ENCODE measurements at places on chromosomes 3 and 15.

DNA sequence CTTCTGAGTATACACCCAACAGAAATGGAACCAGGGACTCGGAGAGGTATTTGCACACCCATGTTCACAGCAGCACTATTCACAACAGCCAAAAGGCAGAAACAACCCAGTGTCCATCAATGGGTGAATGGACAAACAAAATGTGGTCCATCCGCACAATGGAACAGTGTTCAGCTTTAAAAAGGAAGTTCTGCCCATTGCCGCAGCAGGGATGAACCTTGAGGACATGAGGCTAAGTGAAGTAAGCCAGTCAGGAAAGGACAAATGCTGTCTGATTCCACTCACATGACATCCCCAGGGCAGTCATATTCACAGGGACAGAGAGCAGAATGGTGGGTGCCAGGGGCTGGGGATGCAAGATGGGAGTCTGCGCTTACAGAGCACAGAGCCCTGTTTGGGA is 7.5 kb downstream of the IQSEC1 start:
- DNase-seq, result no peak

DNA sequence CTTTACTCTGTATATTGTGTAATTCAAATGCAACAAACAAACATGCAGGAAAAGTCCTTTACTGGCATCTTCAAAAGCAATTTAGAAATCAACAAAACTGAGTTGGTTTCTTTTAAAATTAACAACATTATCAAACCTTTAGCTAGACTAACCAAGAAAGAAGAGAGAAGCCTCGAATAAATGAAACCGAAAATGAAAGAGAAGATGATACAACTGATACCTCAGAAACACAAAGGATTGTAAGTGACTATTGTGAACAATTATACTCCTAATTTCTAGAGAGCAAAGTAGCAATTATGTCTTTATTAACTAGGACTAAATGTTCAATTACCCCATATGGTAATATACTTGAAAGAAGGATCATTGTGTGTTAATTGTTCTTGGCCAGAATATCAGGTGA is 49.2 kb upstream of the P3H2 start:
- no peak for DNase-seq

DNA sequence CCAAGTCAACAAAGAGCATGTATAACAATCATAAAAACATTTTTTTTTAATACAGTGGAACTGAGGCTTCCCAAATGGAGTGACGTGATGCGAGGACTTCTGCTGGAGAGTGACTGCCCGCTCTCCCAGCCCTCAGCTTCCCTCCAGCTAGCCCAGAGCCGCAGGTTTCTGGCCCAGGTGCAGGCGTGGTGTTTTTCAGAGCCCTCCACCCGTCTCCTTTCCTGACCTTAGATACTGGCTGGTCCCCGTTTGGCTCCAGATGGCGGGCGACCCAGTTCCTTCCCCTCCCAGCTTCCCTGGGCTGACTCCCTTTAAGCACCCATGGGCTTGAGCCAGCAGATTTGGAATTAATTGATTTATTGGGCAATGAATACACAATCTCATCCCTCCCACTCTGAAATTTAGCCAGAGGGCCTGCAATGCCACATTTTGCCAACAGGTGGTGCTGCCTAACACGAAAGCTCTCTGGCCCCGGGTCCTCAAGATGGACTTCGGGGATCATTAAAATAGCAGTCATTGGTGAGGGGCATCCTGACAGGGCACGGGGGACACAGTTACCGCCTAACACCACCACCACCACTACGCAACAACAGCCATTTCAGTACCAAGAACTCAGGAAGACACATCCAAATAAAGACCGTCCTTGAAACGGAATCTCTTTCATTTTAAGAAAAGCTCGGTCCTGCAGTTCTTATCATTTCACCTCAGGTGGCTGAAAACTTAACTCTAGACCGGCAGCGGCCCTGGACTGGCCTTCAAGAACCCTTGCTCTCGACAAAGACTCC is 47.5 kb upstream of the MUC4 start:
- peak; percentile 24 for DNase-seq

DNA sequence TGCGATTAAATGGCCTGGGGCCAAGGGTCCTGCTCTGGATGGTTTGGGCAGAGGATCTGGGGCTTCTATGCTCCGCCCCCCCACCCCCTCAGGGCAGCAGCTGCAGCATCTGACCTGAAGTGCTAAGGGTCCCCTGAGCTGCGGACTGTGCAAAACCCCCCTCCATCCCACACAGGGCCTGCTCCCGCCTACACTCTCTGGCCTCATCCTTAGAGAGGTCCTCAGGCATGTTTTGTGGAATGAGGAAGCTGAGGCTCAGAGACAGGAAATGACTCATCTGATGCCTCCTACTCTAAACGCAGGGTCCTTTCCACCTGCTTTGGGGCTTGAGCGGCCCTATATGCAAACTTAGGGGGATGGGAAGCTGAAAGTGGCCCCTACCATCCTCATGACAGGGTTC is 59.5 kb upstream of the CTSH start:
- peak; percentile 51 for DNase-seq

GRCh38 chr3:177820683-177821316 is 623.5 kb upstream of the TBL1XR1 start:
- no peak for DNase-seq

GRCh38 chr3:86257955-86258641 is 732.9 kb downstream of the VGLL3 start:
- no peak for DNase-seq

DNA sequence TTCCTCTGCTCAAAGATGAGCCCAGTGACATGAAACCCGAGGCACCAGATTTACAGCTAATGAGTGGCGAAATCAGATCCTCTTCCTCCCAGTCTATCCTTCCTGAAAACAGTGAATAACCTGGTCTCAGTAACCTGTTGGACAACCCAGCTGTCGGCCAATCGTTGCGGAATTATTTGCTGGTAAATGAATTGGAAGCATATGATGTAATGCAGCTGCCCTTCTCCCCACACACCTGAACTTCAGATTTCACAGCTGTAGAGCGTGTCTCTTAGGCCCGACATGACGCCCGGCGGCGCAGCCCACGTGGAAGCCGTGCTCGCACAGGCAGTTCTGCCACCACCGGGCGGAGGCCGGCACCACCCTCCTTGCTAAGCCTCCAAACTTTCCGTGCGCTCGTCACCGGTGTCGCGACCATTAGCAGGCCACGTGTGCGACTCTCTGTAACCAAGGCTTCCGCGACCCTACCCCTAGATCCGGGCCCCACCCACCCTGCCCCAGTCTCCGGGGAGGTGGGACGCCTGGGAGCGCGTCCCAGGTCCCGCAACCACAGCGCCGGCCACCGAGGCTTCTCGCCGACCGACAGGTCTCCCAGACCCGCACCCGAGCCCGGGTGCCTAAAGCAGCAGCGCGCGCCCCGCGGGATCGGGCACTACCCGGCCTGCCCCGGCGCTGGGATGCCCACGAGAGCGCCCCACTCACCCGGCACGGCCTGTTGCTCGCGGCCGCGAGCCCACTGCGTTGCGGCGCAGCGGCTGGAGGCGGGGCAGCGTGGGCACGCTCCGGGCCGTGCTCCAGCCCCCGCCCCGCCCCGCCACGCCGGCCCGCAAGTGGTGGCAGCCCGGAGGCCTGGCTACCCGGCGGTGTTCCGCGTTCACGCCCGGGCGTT is at the start of gene RIOX2:
Gene RIOX2 (minus strand): TSS at position 753 of the 889 bp plus-strand sequence. CDS start 4,838 bp downstream, outside the sequence.
- peak; percentile 57 for DNase-seq

DNA sequence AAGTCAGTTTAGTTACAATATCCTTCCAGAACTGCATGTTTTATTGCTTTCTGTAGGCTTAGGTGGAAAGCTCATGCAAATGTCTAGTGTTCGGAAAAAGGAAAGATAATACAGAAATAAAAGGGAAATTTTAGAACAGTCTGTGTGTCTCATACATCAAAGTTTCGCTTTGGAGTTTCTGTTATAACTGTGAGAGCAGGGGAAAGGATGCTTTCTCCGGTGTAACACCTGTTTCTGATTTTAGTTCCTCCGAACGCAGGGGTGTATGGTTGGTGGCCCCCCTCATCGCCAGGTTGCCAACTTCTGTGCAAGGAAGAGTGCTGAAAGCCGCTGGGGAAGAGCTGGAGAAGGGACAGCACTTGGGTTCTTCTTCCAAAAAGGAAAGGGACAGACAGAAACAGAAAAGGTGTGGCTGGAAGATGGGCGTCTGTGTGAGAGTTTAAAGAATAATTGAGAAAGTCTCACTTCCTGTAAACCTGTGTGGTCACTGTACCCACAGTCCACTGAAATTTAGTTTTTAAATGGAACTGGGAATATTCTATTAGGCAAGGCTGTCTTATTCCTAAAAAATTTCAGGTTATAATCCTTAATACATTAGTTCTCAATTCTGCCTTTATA is 6.7 kb downstream of the P2RY12 start:
- DNase-seq, result no peak

- DNase-seq, result no peak
These were observed 36.0 kb upstream of the ARPIN start for GRCh38 chr15:89948796-89949195.

DNA sequence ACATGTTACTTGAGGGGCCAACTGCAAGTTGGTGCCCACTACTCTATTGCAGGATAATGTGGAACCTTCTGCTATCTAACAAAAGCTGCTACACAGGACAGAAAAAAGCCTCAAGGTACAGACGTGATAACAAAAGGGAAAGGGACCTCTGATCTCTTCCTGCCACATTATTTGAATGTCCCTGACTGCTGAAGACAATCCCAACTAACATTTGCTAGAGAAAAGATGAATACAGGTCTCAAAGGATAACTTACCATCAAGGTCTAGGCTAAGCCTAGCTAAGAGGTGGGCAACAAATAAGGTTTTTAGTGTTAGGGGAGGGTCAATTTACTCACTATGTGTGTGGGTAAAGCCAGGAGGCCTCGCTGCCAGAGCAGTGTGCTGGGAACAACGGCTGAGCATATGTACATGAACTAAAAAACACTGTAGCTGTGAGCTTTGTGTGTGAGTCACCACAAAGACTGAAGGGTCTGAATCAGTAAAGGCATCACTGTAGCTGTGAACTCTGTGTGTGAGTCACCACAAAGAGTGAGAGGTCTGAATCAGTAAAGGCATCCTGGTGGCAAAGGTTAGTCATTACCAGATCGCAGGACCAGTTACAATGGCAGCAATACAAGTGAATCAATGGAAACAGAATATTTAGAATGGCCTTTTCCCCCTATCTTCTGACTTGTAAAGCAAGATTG is 111.7 kb downstream of the LMLN start:
- peak; percentile 93 for DNase-seq

DNA sequence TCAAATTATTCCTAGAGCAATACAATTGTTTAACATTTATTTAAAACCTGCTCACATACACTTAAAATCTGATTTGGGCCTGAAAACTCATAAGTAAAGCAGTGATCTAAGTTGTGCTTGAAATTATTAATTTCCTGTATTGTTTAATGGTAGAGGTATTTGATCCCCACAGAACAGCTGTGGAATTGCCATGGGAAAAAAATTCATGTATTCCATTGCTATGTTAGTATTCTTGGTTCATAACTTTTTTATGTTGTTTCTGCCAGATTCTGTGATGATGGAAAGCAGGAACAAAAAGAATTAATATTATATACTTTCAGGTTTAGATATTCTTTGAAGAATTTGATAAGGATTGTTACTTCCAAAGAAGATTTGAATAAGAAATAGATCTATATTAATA is 831.5 kb upstream of the NR2F2 start:
- no peak for DNase-seq

GRCh38 chr3:149401212-149401925 is 23.9 kb upstream of the TM4SF1 start:
- peak; percentile 53 for DNase-seq

DNA sequence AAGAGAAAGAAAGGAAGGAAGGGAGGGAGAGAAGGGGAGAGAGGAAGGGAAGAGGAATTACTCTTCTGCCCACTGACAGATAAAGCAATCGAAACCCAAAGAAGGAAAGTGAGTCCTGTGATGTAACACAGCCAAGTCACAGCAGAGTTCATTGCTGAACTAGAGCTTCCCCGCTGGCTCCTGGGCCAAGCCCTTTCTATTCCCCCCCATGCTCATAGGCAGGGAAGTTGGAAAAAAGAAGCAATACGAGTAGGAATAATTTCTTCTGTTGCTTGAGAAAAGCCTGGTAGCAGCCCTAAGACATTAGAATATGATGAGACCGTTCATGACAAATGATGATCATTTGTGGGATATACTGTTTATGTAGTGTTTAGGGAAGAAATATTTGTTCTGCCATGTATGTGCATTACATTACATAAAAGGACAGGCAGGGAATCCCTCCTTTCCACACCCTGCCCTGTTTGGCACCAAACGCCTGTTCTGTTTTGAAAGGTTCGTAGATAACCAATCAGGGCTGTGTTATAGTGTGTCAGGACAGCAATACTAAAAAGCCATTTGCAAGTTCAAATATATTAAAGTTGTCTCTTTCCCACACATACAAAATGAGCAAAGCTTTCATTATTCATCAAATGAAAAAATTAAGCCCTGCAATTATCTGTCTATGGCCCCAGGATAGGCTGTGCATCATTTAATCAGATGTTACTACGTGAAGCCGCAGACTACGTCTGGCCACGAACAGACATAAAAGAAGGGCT is 111.0 kb upstream of the TRPM1 start:
- DNase-seq, result no peak

DNA sequence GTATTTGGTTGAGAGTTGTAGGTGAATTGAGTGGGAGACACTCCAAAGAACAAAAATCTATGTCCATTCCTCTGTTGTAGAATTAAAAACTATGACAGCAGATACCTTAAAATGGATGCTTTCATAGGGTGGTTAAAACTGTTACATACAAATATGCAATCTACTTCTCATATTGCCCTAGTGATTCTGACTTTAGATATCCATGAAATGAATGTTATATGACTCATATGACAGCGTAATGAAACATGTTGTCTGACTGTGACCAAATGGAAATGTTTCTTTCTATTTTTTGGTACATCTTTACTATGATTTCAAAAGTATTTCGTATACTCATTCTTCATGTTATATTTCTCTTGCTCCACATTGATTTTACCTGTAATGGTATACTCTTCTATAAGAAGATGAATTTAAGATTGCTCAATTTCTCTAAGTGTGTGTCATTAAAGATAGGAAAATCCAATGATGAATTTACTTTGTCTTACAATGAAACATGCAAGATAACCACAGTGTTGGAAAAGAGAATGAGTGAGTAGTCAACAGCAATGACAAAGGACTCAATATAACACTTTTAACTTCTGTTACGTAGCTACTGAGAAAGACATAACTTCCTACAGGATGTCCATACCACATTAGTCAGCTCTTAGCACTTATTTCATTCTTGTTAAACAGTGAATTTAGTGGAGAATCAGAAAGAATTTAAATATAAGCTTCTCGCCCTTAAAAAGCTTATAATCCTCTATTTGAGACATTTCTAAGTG is 79.3 kb upstream of the LSAMP start:
- DNase-seq, result no peak

GRCh38 chr3:161274691-161275298 is 53.7 kb downstream of the NMD3 start:
- peak; percentile 52 for DNase-seq

DNA sequence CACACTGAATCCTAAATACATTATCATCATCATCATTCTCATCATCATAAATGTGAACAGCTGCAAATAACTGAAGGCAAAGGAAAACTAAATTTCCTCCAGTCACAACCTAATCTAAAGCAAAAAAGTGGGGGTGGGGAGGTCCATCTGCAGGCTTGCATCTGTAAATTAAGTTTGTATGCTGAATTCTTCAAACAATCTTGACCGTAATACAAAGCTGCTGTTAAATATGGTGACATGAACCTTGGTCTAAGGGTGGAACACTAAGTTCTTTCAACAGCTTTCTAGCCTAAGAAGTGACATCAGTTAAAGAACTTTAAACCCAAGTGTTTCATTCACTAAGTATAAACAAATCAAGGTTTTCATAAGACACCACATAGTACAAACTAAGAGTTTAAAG is 4.3 kb downstream of the LRRFIP2 start:
- no peak for DNase-seq

GRCh38 chr3:108097322-108098002 is 6.6 kb upstream of the CD47 start:
- no peak for DNase-seq

- DNase-seq, result no peak
These were observed 101.2 kb downstream of the ST8SIA2 start for GRCh38 chr15:92494806-92495336.

Data from HFFc6 (cell line).